Omental fat pad (tissue), 4 donors: ENCODE measurements at places on chromosomes 5 and 9. TPM values are rescaled to one million over a fixed set of nuclear protein-coding genes. Genes with fewer than 3 reads are reported as not detected.

Gene IFNA21
- not detected for total RNA-seq

DNA sequence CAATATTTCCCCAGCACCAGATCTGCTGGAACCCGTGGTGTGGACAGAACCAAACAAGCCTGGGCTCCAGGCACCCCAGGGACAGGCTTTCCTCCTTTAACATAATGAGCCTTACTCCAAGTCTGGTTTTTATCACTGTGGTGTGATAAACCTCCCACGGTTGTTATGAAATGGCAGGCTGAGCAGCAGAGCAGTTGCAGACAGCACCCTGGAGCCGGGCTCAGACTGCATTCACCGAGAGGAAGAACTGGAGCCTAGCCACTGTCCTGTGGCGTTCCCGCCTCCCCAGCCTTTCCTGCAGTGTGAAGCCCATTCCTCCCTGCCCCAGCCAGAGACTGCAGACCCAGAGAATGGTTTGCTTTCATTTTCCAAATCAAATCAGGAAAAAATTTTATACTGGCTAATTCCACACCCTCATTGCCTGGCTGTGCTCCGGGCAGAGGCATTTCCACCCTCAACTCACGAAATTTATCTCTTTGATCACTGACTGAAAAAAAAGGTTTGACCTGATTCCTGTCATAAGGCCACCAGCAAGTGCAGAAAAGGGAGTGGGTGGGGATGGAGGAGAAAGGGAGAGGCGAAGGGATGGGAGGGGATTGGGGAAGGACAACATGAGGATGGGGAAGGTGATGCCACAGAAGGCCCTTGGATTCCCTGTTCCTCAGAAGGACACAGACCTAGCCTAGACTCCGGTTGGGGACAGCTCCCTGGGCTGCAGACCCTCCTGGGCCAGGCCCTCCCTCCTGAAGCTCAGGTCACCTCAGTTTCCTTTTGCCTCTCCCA is 18.9 kb downstream of the IPPK start:
- no peak for DNase-seq

GRCh38 chr5:177535125-177535524 is 18.4 kb upstream of the DDX41 start:
- no peak for DNase-seq

Gene SHISAL2B
- not detected for total RNA-seq

GRCh38 chr5:36054647-36055046 is 12.0 kb downstream of the UGT3A2 start:
- DNase-seq, result no peak

Gene ADGRD2
- not detected for total RNA-seq

GRCh38 chr9:127776195-127776923 is 2.1 kb downstream of the SH2D3C start:
- no peak for DNase-seq

DNA sequence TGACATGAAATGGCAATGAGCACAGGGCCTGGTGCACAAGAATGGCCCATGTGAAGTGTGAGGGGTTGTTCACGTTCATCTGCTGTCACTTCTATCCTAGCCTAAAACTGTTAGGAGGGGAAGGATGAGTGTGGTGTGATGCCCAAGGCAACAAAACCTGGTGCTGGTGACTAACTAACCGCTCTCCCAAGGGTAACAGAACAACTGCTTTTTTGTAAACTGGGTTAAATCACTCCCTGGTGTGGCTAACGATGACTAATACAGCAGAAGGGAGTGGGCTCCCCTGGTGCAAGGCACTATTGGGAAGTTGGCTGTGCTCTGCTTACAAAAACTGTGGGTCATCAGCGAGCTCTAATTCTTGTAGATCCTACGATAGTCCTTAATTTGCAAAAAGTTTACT is 103.2 kb upstream of the VCAN start:
- no peak for DNase-seq

DNA sequence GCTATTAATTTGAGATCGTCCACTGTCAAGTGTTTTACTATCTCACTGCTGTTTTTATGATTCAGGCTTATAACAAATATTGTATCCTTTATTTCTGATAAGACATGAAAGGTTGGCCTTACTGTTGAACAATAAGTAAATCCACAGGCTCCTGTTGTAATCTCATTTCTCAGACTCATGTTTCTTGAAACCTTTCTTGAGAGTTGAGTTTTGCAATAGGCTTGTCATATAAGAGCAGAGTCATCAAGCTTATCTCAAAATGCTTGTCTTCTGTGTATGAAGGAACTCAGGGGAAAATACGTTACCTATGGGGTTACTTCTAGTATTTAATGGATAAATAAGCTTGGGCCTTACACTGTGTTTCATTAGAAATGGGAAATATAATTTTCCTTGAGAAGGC is 9.2 kb upstream of the TLX3 start:
- DNase-seq, result no peak

DNA sequence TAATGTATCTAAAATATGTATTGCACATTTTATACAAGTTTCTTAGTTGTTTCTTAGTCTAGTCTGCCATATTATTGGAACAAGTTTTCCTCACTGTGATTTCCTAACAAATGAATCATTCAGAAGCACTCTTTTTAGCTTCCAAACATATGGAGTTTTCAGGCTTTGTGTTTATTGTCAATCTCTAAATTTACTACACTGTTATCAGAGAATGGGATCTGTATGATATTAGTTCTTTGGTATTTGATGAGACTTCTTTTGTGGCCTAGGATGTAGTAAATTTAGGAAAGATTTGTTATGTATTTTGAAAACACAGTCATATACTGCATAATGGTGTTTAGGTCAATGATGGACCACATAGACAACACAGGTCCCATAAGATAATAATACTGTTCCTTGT is 25.7 kb downstream of the SREK1IP1 start:
- no peak for DNase-seq

Gene P4HA2
- total RNA-seq, result 29.5 TPM
